ENCODE measurements at places on chromosomes 12 and 14.

GRCh38 chr12:115443351-115443938, 759.5 kb upstream of the TBX3 start:
- DNase-seq, result no peak

- no peak for DNase-seq
Measured at GRCh38 chr14:105034315-105035039, 13.6 kb upstream of the CDCA4 start.

DNA sequence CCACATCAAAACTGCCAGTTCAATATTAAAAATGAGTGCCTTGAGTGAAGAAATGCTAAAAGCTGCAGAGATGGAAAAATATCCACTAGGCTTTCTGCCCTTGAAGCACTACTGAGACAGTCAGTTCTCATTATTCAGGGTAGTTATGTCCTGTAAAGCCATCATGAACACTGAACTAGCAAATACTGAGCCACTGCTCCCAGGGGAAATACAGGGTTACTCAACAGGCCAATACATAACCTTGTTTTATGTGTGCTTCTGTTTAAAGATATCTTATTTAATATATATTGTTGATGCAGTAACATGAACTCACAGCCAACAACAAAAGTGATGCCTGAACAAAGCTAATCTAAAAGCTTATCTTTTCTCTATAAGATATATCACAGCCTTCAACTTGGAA, 3.3 kb downstream of the RAD52 start:
- no peak for DNase-seq

- no peak for DNase-seq
Measured at GRCh38 chr12:109352184-109352583, 4.5 kb downstream of the MYO1H start.

- DNase-seq, result no peak
Measured at GRCh38 chr12:71338933-71339332, 100.7 kb upstream of the LGR5 start.

DNA sequence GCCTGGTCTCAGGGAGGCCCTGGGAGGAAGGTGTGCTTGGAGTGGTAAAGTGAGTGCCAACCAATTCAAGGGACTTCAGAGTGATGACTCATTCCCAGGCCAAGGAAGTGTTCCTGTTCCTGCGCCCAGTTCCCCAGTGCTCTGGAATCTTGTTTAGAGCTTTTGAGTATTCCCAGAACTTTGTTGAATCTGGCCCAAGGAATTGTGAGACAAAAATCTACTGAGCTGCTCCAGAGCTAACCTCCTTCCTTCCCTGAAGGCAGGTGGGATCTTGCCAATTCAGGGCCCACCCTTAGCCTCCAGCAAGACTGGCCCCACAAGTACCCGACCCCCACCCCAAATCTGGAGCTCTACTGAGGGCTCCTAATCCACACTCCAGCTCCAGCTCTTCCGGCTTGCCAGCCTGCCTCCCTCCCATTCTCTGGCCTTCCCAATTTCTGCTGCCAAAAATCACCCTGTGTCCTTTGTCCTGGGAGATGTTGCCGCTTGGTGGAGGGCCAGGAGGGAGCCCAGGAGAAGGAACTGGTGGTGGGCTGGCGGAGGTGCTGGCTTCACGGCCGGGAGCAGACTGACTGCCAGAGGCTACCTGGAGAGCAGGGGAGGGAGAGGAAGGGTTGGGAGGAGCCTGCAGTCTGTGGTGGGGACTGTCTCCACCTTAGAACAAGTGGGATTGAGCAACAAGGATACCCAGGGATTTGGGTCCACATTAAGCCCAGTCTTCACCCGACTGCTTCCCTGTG, 2.0 kb upstream of the ATN1 start:
- peak; percentile 92 for DNase-seq

GRCh38 chr12:59407799-59408198, 188.0 kb upstream of the SLC16A7 start:
- DNase-seq, result no peak

- DNase-seq, result no peak
Measured at GRCh38 chr12:47417955-47418354, 287.9 kb downstream of the RPAP3 start.

GRCh38 chr14:24332268-24332993, 2.4 kb downstream of the ADCY4 start:
- DNase-seq, result peak; percentile 64

GRCh38 chr12:27781680-27782079, 1.6 kb upstream of the MANSC4 start:
- peak; percentile 25 for DNase-seq

DNA sequence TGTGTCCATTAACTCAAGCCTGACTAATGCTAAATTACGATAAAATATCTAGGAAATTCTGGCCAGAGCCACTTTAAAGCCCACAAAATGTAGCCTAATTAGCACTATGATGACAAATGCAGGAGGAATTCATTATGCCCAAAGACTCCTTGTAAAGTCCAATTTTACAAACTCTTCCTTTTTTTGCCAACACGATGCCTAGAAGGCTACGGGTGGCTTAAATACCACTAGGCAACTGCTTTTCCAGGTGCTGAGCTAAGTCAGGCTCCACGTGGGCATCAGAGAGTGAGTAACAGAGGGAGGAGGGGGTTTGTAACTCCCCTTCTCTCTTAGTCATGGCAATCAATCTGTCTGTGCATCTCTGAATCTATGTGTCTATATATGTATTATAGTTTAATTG, 172.4 kb upstream of the NTF3 start:
- DNase-seq, result peak; percentile 82

DNA sequence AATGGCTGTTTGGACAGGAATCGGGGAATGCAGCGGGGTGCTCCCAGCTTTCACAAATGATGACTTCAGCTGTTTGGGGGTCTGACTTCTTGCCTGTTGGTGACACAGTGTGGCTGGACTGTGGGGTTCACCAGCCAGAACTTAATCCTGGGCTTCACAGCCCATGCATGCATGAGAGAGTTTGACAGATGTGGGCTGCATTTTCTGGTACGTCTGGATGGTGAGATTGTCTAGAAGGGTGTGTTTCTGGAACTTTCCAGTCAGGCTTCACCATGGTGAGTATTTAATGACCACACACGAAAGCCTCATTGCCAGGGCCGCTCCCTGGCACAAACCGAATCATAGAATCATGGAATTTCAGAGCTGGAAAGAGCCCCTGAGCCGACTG, 29.6 kb downstream of the CHST11 start:
- DNase-seq, result no peak

DNA sequence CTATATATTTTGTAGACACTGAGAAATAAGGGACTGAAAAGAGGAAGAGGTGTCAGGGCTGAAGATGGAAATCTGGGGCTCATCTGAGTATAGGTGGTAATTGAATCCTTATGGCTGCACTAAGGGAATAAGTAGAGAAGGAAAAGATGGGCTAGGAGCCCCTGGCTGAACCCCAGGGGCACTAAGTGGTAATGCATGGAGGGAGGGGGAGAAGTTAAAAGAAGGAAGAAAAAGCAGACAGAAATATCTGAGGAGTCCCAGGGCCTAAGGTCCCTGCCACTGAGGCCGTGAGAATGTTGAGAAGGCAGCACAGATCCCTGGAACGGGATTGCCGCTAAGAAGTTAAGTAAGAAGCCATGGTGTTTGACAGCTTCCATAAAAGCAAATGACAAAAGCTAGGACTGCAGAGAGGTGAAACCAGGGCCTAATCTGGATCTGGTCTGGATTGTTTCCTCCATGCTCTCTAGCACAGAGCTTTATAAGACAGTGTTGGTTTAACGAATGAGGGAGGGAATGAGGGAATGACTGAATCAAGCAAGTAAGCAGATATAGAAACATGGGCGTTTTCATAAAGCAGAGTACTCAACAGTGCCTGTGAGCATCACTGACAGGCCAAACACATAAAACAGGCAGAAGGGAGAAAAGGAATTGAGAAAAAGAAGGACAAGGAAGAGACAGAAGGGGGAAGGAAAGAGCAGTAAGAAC, 92.9 kb downstream of the HMGA2 start:
- no peak for DNase-seq

- DNase-seq, result no peak
Measured at GRCh38 chr14:88039197-88039596, 34.3 kb downstream of the GPR65 start.

DNA sequence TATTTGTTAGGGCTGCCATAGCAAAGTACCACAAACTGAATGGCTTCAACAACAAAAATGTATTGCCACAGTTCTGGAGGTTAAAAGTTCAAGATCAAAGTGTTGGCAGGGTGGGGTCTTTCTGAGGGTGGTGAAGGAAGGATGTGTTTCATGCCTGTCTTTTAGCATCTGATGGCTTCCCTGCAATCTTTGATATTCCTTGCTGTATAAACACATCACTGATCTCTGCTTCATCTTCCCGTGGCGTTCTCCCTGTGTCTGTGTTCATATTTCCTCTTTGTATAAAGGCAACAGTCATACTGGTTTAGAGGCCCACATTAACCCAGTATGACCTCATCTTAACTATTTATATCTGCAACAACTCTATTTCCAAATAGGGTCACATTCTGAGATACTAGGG, 167.5 kb downstream of the BTG1 start:
- peak; percentile 53 for DNase-seq

GRCh38 chr14:80560800-80561657, 349.7 kb upstream of the DIO2 start:
- no peak for DNase-seq

- DNase-seq, result no peak
Measured at GRCh38 chr12:96403870-96404269, 3.6 kb upstream of the CDK17 start.

- no peak for DNase-seq
Measured at GRCh38 chr14:40072175-40072574, 639.9 kb upstream of the FBXO33 start.

DNA sequence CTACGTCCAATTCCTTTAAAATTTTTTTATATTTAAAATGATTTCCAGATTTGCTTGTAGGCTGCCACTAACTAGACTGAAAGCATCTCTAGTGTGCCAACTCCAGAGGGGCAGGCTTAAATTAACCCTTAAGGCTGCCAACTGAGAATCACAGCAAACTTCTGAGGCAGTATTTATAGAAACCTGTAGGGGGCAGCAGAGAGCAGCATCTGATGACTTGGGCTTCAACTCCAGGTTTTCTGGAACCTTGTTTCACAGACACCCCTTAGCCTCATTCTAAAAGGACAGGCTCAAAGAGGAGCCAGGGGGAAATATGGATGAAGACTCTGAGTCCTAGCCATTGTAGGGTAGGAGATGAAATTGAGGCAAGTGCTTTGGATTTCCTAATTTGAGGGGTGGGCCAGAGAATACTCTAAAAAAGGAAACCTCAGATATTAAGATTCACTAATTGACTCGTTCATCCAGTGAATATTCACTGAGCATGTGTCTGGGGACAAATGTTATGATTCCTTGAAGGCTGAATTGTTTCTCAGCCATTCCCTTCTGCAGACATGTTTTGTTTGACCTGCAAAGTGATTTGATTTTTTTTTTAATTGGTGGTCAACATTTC, 63.3 kb upstream of the HSPB8 start:
- peak; percentile 38 for DNase-seq

DNA sequence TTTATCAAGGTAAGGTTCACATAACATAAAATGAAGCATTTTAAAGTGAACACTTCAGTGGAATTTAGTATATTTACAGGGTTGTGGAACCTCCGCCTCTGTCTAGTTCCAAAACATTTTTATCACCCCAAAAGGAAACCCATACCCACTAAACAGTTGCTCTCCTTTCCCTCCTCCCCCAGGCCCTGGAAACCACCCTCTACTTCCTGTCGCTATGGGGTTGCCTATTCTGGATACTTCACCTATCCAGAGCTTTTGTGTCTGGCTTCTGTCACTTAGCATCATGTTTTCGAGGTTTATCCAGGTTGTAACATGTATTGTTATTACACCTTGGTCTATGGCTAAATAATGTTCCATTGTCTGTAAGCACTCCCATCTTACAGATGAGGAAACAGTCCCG, 27.7 kb upstream of the ZFP36L1 start:
- no peak for DNase-seq

DNA sequence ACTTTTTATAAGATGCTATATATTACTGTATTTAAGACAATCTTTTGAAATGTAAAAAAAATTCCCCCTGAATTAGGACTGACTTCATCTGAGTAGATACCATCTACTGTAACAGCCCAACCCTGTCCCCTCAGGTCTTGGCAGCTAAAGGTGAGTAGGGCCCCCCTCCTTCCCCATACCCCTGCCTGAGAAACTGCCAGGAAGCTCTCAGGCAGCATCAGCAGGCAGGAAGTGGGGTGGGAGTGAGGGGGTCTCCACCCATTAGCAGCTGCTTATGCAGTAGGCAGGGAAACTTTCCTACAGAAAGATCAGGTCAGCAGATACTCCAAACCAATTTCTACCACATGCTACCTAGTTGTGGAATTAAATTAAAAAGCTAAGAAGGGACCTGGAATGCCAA, 62.5 kb downstream of the PAX9 start:
- DNase-seq, result no peak

DNA sequence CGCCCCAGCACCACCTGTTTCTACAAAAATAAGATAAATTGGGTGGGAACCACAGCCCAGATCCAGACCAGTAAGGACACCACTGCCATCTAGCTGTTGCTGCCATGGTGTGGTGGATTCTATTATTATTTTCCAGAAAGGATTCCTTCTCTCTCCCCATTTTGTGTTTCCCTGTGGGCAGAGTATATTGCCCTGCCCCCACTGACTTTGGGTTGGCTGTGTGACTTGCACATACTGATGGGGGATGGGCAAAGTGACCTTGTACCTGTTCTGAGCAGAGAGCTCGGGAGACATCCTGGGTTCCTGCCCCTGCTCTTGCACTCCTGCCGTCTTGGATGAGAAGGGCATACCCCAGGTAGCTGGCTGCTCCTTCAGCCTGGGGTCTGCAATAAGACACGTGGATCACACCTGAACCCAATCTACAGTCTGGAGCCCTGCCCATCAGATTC, 24.3 kb downstream of the MOAP1 start:
- DNase-seq, result no peak

DNA sequence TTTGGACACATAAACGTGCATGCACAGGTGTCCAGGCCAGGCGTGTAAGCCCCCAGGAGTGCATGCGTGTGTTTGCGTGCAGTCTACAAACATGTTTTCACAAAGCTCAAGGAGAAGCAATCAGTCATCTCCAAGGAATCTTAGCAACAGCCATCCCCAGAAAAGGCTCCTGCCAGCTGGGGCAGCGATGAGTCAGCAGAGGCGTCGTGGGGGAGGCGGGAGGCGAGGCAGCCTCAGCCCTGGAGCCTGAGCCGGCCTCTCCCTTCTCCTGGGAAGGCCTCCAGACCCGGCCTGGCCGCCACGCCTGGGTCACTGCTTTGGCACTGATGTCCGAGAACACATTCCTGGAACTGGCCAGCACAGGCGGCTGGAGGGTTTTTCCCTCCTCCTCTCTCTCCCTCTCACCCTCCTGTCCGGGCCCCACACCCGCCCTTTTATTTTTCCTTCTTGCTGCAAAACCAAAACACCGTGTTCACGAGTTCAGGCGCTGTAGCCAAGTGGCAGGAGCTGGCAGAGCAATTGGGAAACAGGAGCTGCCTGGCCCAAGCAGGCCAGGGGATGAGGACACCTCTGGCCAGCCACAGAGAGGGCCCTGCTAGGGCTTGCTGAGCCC, 92.7 kb downstream of the LRRC74A start:
- DNase-seq, result peak; percentile 97

GRCh38 chr12:67413577-67413976, 144.4 kb downstream of the CAND1 start:
- no peak for DNase-seq

Data from fibroblast of skin of right biceps (primary cell).